ENCODE measurements at places on chromosomes 7 and 10. TPM values are rescaled to one million over a fixed set of nuclear protein-coding genes. Genes with fewer than 3 reads are reported as not detected.

CALHM1 gene
- not detected for total RNA-seq

DNA sequence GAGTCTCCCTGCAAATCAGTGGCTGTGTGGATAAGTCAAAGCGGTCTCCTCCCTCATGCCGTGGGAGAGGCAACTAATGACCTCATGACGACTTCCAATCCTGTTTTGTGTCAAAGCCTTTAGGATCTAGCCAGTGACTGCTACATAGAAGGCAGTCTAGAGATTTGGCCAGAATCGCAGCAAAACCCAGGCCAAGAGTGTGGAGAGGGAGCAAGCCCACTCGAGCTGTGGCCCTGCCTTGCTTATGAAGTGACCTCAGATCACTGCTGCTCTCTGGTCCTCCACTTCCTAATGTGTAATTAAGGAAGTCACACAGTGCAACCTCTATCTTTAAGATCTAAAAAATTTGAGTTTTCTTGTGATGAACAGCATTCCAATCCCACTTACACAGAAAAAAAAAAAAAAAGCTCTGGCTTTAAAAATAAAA, 296.7 kb upstream of the KLF6 start:
- DNase-seq: no peak

GRCh38 chr7:130154501-130155317, 50.5 kb downstream of the TMEM209 start:
- no peak for DNase-seq

- DNase-seq: no peak
Measured at GRCh38 chr10:114208351-114208750, 29.2 kb downstream of the TDRD1 start.

KLF14 gene
- 0.64 TPM for total RNA-seq

All from H4 (cell line).